ENCODE measurements at places on chromosomes 7 and 10. TPM values are rescaled to one million over a fixed set of nuclear protein-coding genes. Genes with fewer than 3 reads are reported as not detected.

Gene BMI1
- 66.5 TPM for total RNA-seq

Gene ERVW-1
- total RNA-seq, result not detected

Gene HMX2
- not detected for total RNA-seq

Gene HYAL4
- total RNA-seq, result not detected

Gene FAM25A
- not detected for total RNA-seq

All from activated CD4-positive, alpha-beta memory T cell treated with anti-CD3 and anti-CD28 coated beads, Interleukin-2, amount 10 ng/mL, durations not matched to agents 7 days and 5 days (primary cell).